Stimulated activated CD4-positive, alpha-beta T cell treated with anti-CD3 and anti-CD28 coated beads, Interleukin-2, amount 100 ng/mL, for 24 hours (primary cell): ENCODE measurements at places on chromosomes 12 and 14.

DNA sequence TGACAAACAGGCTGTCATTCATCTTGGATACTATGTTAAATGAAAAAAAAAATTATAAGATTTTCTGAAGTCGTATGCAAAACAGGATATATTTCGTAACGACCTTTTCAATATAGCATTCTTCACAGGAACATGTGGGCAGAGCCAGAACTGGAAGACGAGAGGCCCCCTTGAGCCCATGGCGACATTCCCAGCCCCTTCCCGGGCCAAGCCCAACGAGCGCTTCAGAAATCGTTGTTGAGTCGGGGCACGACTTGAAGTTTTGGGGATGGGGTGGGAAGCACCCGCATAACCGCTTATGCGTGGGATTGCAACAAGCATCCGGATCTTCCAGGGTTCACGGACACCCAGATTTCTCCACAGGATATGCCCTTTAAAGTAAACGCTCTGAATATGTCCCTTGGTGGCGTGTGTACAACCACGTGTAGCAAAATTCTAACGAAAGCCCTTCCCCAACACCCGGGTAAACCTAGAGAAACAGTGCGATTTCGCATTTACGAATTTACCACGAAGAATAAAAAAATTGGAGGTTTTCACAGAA is 736 bp downstream of the C14orf39 start:
- no peak for DNase-seq

- DNase-seq = no peak
These were observed 189.5 kb upstream of the HMGA2 start for GRCh38 chr12:65634626-65635331.

- DNase-seq = no peak
These were observed 36.6 kb downstream of the LRP6 start for GRCh38 chr12:12230275-12230674.

GRCh38 chr14:48398675-48399282 is 723.4 kb upstream of the MDGA2 start:
- DNase-seq = no peak

DNA sequence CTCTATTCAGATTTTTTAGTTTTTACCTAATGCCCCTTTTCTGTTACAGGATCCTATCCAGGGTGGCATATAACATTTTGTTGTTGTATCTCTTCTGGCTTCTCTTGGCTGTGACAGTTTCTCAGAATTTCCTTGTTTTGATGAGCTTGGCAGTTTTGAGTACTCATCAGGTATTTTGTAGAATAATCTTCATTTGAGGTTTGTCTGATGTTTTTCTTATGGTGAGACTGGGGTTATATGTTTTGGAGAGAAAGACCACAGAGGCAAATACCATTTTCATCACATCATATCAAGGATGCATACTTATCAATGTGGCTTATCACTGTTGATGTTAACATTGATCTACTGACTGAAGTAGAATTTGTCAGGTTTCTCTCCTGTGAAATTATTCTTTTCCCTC is 14.0 kb upstream of the LYZ start:
- DNase-seq = no peak

DNA sequence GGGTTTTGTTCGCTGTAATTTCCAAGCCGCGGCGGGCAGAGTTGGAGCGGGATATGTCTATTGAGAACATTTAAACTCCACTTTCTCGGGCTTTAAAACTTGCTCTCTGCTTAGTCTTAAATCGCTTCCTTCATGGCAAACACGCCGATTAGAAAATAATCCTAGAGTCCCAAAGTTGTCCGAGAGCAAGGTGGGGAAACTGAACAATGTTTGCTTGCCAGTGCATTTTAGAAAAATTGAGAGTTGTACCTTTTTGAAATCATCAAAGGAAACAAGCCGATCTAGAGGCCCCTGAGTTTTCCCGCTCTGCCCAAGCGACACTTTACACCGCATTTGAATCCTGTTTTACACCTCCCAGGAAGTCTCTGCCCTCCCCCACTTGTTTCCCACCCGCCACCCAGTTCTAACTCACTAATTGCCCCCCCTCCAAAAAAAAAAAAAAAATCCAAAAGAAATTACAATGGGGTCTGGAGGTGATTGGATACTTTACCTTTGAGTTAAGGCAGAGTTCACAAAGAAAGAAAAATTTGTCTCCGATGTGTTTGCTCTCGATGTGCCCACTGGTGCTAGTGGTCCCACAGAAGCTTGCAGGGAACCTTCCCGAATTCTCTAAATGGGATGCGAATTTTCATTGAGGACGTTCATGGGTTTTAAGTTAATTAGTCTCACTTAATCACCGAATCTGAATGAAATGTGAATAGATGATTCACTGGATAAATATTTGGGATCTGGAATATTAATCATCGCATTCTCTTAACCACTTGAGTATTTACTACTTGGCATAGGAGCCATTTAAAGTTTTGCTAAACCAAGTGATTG is 2.3 kb downstream of the HMGA2 start:
- DNase-seq = peak; percentile 22

DNA sequence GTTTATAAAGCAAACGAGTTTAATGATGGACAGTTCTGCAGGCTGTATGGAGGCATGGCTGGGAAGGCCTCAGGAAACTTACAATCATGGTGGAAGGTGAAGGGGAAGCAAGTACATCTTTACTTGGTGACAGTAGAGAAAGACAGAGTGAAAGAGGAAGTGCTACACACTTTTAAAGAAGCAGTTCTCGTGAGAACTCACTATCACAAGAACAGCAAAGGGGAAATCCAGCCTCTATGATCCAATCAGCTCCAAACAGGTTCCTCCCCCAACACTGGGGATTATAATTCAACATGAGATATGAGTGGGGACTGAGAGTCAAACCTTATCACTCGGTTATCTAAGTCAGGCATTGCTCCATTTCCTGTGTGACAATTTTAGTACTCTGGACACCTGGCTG is 189.9 kb upstream of the CNTN1 start:
- DNase-seq = no peak

DNA sequence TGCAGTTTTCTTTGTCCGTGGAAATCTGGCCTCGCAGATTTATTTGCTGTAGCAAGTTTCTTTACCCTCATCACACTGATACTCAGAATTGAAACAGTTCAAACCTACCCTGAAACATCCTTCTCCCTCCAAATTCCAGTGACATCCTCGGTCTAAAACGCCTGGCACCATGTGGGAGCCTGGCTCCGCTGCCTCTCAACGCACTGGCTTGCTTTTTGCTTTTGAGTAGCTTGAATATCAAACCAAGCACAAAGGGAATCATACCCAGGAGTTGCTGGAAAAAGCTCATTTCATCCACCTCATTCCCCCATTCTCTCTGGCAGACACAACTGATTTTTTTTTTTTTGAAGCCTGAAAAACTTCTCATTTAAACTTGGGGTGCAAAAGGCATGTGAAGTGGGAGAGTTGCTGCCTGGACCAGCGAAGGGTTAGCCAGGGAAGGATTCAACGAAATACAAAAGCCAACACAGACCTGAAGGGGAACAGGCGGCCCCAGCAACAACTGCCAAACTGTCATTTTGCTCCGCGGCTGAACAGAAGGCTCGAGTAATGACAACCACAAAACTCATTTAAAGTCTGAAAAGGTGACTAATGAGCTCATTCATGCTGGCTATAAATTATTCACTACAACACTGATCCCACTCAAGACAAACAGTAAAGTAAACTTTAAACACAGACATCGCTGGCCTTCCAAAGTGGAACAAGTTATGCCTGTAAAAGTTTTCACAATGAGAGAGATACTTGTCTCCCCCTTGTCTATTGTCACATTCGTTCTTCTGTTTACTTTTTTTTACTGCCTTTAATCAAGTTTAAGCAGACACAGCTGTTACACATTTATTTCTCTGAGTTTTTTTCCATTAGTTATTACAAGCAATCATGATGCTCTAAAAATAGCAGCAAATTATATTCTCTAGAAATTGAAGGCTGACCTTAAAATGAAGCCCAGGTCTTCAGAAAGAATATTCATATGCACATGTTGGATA is 12.5 kb upstream of the FOXN3 start:
- peak; percentile 72 for DNase-seq

GRCh38 chr12:115943310-115943629 is 334.2 kb downstream of the MED13L start:
- DNase-seq = no peak

GRCh38 chr14:50804181-50804721 is 26.7 kb downstream of the NIN start:
- no peak for DNase-seq

DNA sequence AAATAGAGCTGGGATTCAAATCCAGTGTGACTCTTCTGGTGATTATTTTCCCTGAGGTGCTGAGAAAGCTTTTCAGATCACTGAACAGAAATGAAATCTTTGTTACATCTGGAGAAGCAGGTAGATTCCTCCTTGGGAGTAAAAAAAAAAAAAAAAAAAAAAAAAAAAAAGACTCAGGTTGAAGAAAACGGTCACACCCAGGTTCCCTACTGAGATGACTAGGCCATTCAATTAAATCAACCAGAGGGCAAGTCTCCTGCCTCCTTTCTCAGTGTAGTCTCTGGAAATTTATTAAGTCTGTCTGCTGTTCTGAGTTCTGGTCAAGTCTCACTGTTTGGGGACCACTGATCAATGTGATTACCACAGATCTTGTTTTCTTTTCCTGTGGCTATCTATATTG is 24.0 kb downstream of the ARG2 start:
- no peak for DNase-seq

- DNase-seq = peak; percentile 38
These were observed 126.1 kb upstream of the FUT8 start for GRCh38 chr14:65286443-65286842.

DNA sequence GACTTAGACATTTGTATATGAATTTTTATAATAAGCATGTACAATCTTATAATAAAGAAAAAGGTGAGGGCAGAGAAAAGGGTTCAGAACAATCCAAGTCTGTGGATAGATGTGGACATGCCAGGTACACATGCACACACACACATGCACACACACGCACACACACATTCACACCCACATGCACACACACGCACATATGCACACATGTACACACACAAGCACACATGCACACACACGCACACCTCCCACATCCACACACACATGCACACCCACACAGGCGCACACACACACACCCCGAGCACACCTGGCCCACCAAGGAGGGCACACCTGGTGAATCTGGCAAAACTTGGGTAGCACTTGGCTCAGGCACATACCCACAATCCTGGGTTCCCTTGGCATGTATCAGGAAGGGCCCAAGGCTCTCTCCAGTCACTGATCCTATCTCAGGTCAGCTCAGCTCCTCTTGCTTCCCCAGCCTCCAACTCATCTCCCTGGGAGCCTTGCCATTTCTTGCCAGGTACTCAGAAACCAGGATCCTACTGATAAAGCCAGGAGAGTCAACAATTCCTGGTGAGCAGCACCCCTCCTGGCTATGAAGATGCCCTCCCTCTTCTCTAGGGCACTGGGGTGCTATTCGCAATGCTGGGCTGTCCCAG is 18.6 kb upstream of the TMEM106C start:
- no peak for DNase-seq

GRCh38 chr14:73773441-73774240 is 59.5 kb upstream of the PNMA1 start:
- no peak for DNase-seq

- peak; percentile 7 for DNase-seq
These were observed 73.0 kb downstream of the CIT start for GRCh38 chr12:119804011-119804641.

DNA sequence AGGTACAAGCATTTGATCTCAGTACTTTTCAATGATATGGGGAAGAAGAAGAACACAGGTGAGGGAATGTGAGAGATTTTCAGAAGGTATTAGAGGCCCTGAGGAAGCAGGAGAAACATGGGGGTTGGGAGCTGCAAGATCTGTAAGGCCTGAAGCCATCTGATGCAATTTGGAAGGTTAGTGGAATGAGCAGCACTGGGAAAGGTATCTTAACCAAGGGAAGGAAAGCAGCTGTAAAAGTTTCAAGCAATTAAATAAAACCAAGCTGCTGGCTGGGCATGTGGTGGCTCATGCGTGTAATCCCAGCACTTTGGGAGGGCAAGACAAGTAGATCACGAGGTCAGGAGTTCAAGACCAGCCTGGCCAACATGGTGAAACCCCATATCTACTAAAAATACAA is 104.4 kb upstream of the PARP11 start:
- DNase-seq = no peak

DNA sequence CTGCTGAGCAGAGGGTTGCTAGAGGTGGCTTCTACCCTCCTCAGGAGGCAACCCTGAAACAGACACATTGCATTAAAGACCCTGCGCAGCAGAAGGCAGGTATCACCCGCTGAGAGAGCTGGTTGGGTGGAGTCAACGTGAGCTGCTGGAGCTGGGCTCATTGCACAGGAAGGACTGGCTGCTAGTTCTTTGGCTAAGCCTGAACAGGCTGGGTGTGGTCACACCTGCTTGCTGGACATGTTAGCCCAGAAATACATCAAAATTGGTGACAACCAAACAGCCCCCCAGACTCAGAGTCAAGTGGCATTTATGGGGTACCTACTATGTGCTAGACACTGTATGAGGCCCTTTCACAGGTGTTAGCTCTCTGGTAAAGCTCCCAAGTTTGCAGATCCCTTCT is 33.8 kb upstream of the IRF2BPL start:
- no peak for DNase-seq

DNA sequence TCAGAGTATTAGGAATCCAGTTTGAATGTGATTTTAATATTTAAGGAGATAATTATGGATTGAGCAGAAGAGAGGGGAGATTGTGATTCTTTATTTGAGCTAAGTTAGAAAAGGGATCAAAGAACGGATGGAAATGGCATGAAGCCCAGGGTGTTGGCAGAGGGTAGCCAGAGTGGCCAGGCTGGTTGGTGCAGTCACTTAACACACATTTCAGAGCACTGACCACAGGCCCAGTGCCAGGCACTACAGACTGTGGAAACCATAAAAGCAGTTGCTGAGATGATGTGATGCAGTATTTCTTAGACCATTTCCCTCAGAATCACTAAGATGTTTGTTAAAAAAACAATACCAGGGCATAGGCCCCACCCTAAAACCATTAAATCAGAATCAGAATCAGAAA is 167.7 kb upstream of the AMIGO2 start:
- no peak for DNase-seq

DNA sequence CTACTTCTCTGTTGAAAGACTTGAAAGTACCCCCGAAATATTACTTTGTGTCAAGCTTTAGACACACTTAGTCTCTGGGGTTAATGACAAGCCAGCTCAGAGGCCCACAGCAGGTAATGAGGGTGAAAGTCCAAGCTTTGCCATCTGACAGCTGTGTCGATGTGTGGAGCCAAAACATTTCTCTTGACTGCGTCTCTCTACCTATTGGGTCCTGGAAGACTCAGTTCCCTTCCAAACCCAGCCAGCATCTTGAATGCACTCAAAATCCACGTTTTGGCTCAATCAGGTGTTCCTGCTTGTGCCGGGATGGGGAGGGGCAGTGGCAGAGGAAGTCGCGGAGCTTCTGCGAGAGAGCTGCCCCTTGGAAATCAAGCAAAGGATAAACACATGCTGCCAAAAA is 3.2 kb downstream of the PLXNC1 start:
- no peak for DNase-seq
